ENCODE measurements at places on chromosomes 5 and 9.
A peak's percentile ranks its signal among the peaks of the same experiment; 100 is the strongest.

DNA sequence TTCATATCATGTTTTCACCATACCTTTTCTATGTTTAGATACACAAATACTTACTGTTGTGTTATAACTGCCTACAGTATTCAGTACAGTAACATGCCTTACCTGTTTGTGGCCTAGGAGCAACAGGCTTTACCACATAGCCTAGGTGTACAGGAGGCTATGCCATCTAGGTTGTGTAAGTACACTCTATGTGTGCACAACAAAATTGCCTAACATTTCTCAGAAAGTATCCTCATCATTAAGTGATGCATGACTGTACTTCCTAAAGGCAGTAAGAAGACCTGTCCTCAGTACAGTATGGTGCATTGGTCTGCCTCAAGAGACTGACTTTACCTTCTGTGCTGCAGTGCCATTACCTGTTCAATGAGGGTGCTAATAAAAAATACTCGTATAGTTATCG is 7.9 kb downstream of the TXN start:
- DNase-seq, result no peak

DNA sequence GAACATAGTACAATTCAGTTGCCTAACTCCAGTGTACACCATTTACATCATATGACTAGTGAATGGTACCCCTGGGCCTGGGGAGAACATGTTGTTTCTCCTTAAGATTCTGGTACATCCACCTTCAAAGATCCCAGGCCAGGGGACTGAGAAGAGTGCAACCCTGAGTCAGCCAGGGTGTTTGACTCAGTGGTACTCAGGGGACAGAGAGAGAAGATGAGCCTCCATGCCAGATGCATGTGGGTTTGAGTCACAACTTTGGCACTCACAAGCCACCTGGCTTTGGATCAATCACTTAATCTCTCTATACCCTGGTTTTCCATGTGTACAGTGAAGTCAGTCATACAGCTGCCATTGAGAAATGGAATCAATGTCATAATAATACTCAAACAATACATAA is 53.7 kb downstream of the MAP1B start:
- no peak for DNase-seq

- no peak for DNase-seq
These were observed 5.9 kb upstream of the EGR1 start for GRCh38 chr5:138459311-138459933.

DNA sequence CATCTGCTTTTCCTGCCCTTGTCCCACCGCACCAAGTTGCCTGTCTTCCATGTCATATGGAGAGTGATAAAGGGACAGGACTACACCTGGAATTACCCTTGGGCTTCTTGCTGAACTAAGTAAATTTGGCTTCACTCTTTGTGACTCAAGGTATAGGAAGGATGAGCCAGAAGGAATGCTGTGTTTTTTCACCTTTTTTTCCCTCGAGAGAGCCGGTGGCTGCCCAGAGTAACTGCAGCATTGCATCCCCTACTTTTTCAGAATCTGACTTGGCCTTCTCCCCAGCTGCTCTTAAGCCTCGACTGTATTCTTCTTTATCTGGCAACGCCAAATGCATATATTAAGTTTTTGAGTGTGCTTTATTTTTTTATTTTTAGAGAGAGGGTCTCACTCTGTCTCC is 38.4 kb downstream of the RCL1 start:
- DNase-seq, result no peak

GRCh38 chr9:135997090-135998015 is 36.2 kb upstream of the UBAC1 start:
- no peak for DNase-seq

DNA sequence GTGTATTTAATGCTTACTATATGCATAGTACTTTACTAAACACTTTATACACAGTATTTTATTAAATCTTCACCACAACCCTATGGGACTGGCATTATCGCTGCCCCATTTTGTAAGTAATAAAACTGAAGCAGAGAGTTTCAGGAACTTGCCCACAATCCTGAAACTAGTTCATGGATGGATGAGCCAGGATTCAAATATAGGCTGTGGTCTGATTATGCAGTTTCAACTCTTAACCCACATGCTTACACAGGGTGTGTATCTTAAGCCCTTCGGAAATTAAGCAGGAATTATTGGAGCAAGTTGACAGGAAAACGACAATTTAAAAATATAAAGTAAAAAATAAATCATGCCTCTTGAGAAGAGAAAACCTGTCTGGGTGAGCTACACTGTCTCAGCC is 109.0 kb downstream of the ATP10B start:
- no peak for DNase-seq

DNA sequence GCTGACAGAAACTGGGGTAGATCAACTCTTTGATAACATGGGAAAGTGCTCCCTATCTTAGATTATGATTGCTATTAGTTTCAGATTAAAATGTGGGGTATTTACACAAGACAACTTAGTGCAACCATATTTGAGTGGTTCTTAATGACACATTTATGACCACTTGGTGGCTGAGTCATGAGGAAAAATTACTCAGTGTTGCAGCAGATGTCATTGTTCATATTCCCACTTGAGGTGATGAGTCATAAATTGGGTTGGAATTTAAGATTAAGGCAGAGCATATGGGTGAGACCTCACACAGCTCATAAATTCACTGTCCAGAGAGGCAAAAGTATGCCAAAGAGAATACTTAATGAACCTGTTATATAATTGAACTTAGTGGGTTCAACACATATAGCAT is 408.3 kb downstream of the DMRT2 start:
- peak; percentile 66 for DNase-seq

GRCh38 chr5:213803-214395 is 4.1 kb downstream of the CCDC127 start:
- DNase-seq, result no peak

DNA sequence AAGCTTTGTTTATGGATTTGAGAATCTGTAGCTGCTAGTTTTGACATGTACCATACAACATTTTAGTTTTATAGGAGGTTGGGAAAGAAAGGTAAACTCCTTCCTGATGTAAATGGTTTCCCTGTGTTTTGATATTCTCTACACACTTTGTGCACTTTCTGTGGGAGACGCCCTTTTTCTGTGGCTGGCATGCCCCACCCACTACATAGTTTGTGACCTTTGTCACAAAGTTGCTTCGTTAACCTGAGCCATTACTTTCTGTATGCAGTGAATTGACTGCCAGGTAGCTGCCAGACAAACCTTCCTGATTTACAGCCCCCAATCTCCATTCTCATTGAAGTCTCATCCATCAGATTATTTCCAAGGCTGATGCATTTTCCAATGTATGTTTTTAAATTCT is 90.6 kb downstream of the NLN start:
- no peak for DNase-seq

GRCh38 chr5:16482891-16483290 is 17.3 kb upstream of the ZNF622 start:
- DNase-seq, result no peak

GRCh38 chr9:92642041-92642451 is 27.9 kb downstream of the IPPK start:
- DNase-seq, result no peak

DNA sequence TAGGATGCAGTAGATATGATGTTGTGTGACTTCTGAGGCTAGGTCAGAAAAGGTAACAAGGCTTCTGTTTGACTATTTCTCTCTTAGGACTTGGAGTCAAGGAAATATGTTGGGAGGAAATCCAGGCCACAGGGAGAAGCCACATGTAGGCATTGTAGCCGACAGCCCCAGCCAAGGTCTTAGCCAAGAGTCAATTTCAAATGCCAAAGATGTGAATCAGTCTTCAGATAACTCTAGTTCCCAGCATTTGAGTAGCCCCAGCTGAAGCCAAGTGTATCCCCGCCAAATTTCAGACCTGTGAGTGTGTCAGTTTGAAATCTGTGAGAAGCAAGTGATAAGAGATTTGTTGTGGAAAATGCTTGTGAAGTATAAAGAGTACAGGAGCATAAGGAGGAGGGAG is 38.1 kb upstream of the ISL1 start:
- DNase-seq, result no peak

DNA sequence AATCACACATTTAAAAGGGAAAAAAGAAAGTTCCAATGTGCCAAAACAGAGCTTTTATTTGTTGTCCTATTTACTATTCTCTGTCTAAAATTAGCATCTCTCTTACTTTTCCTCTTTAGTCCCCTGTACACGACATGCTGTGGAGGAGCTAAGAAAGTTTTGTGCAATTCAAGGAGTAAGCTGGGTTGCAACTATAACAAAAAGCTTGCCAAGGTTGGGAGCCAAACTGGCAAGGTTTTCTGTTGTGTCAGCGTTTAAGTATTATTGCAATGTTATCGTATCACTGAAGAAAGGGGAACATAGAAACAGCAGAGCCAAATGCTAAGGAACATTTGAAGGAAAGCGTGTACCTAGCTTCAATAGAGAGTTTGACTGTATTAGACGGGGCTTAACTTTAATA is 680.8 kb downstream of the CETN3 start:
- no peak for DNase-seq

GRCh38 chr5:134275822-134276221 is 49.9 kb upstream of the PPP2CA start:
- DNase-seq, result no peak

DNA sequence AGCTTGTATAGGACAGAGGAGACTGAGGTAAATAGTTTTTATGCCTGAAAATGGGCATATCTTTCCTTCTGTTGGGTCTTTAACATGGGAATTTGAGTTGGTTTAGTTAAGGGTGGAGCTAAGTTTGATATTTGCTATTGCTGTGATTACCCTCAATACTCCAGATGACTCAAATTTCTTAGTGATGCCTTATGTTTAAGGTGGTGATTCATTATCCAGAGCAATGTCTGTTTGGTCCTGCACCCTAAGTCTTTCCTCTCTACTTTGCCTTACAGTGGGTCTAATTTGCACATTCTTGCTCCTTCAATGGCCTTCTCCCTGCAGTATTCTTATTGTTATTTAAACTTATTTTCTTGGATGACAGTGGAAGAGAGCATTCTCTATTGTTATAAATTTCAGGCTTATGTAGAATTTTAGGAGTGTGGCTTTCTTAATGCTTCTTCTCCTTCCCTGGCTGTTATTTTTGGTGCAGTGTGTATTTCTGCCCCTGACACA is 312.9 kb upstream of the RPS23 start:
- DNase-seq, result no peak

GRCh38 chr9:114089206-114089840 is 9.8 kb downstream of the KIF12 start:
- no peak for DNase-seq

GRCh38 chr5:8954801-8955200 is 591.1 kb downstream of the SEMA5A start:
- DNase-seq, result no peak

All from fibroblast of skin of left biceps (primary cell).